SIG-M5 (cell line): ENCODE measurements at places on chromosomes 16 and 17.

DNA sequence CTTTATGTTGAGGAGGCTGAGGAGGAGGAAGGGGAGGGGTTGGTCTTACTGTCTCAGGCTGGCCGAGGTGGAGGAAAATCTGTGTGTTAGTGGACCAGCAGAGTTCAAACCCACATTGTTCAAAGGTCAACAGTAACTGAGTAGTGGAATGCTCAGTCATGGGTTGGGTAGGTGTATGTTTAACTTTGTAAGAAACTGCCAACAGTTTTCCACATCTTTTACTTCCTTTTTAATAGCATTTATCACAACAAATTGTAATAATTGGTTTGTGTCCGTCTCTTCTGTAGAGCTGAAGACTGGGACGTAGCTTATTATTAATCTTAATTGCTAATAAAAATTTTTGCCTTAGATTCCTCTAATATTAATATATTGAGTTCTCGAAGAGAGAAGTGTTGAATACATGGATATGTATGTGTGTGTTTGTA lies 5.3 kb downstream of the ATP6V0A1 start:
- no peak for DNase-seq

GRCh38 chr16:56338566-56339318 lies 86.6 kb downstream of the AMFR start:
- no peak for DNase-seq

DNA sequence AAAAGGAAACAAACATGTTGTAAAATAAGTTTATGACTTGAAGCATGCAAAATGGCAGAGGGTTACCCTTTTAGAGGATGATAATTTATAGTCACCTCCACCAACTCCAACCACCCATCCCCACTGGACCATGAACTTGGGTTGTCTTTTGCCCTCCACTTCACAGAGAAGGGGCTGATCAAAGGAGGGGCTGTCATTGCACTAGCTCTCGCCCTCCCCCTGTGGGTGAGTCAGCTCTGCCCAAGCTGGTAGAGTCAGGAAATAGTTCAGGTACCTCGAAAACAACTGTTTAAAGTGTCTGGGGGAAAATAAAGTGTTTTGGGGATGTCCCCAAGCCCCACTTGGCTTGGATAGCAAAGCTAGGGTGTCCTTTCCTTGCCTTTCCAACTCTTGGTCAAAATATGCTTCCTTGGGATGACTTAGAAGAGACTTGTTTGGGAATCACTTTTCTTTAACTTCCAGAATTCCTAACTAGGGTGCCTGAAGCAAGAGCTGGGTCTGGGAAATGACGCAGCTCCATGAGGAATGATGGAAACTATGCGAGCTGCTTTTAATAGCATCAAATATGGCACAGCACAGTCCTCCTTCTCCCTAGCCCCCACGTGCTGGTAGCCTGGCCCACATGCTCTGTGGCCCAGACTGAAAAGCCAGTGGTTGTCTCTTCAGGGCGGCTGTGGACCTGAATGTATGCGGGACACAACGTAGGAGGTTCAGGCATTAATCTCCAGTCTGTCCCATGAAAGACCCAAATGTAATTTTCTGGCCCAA lies 40.7 kb downstream of the TBX4 start:
- no peak for DNase-seq

- DNase-seq, result no peak
These were observed 274.3 kb upstream of the XYLT1 start for GRCh38 chr16:17744921-17745572.

- DNase-seq, result no peak
These were observed 499.9 kb downstream of the GRIN2A start for GRCh38 chr16:9682320-9682719.

GRCh38 chr16:55133654-55134053 lies 190.3 kb upstream of the IRX6 start:
- DNase-seq, result no peak

GRCh38 chr16:85425074-85425662 lies 188.0 kb upstream of the GSE1 start:
- DNase-seq, result no peak

- no peak for DNase-seq
These were observed 94.4 kb upstream of the CIBAR2 start for GRCh38 chr16:85206472-85207356.

- no peak for DNase-seq
These were observed 17.8 kb downstream of the ENPP7 start for GRCh38 chr17:79748295-79749099.

GRCh38 chr17:56679115-56679776 lies 85.7 kb downstream of the NOG start:
- DNase-seq, result no peak

DNA sequence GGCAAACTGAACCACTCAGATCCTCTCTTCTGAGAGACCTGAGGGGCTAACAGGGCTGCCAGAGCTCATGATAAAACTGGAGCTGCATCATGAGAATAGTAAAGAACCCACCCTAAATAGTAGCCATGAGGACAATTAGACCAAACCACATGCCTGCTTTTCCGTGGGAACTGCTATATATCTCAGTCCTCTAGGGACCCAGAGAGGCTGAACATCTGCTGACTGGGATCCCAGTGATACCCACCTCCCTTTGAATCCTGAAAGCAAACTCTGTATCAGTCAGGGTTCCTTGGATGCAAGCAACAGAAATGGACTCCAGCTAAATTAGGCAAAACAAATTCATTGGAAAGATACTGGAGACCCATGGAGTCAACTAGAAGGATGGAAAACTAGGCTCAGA lies 6.5 kb downstream of the MT1X start:
- DNase-seq, result no peak

DNA sequence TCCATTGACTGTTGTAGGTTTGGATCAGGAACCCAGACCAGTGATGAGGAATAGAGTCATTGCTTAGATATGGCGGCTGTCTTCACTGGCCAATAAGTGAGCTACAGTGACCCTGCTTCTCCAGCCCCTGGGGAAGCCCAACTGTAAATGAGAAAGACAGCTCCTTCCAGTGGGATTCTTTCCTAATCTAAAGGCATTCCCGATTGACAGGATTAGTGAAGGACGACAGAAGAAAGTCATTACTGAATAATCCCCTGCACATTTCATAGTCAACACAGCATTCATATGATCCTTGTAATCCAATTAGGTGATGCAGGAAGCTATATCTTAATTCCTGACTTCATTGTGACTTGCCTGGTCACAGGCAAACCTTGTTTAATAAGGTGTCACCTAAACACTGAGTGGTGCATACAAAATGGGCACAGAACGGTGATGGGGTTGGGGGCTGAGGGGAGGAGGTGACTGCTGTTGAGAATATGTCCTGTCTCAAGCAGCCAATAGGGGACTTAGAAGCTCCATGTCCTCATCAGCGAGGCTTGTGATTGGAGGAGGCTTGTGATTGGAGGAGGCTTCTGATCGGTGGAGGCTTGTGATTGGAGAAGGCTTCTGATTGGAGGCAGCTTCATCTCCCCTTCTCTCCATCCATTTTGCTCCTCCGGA lies 242.6 kb downstream of the XYLT1 start:
- no peak for DNase-seq

GRCh38 chr16:22326771-22327445 lies 29.7 kb downstream of the POLR3E start:
- DNase-seq, result no peak
